ENCODE measurements at places on chromosomes 5 and 9.

- DNase-seq, result no peak
These were observed 391.1 kb downstream of the TLE4 start for GRCh38 chr9:79962836-79963235.

GRCh38 chr5:37037840-37038239 lies 161.3 kb downstream of the NIPBL start:
- no peak for DNase-seq

- no peak for DNase-seq
These were observed 131.8 kb downstream of the GNAQ start for GRCh38 chr9:77899679-77900354.

GRCh38 chr5:113825176-113825575 lies 311.7 kb downstream of the YTHDC2 start:
- no peak for DNase-seq

GRCh38 chr9:83932011-83932410 lies 10.8 kb upstream of the KIF27 start:
- DNase-seq, result no peak

DNA sequence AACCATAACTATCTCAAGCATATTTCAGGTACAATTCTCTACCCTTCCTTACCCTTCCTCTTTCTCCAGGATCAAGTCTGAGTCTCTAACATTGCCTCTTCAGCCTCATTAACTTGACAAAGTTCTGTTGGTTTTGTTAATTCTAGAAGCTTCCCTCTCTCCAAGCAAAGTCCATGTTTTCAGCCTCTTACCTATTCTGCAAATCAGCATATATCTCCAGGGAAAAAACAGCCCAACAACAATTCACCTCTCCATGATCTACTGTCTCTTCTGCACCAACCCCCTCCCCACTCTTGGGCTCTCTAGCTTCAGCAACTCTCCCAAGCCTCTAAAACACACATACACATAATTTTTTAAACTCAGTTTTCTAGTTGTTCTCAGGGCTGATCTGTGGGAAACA lies 72.2 kb downstream of the LIX1 start:
- DNase-seq, result no peak

GRCh38 chr9:35960039-35960655 lies 2.2 kb upstream of the OR2S2 start:
- no peak for DNase-seq

DNA sequence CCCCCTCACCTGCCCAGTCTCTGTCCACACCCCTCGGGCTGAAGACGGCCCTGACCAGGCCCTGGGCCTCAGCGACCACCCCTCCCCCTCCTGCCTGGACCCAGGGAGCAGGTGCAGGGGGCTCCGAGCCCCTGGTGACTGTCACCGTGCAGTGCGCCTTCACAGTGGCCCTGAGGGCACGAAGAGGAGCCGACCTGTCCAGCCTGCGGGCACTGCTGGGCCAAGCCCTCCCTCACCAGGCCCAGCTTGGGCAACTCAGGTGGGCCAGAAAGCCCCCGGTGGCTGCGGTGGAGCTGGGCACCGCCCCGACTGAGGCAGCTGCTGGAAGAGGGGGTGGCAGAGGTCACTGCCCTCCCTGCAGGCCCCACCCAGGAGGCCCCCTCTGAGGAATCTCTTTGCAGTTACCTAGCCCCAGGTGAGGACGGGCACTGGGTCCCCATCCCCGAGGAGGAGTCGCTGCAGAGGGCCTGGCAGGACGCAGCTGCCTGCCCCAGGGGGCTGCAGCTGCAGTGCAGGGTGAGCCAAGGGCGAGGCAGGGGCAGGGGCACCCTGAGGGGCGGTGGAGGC lies 7.7 kb downstream of the ENTPD8 start:
- DNase-seq, result no peak

- no peak for DNase-seq
These were observed 11.5 kb downstream of the TMEM171 start for GRCh38 chr5:73131711-73132425.

- no peak for DNase-seq
These were observed 61.4 kb downstream of the WDR41 start for GRCh38 chr5:77430726-77431125.

GRCh38 chr5:66382152-66382551 lies 214.0 kb upstream of the MAST4 start:
- no peak for DNase-seq
